ENCODE measurements at places on chromosomes 2 and 18.
A peak's percentile ranks its signal among the peaks of the same experiment; 100 is the strongest.

DNA sequence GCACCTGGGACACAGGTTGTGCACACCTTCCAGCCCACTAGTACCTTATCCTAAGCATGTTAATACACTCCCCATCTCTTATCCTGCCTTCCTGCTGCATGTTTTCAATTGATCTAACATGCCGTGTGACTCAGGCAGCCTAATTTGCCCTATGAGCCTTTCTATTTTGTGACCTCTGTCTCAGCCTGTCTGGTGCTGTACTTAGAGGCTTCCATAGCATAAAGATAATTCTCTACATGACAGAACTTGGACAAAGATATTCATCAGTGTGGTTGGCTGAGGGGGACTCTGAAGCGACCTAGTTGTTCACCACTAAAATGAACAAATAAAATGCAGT lies 8.6 kb upstream of the TMEM37 start:
- ATAC-seq: no peak

DNA sequence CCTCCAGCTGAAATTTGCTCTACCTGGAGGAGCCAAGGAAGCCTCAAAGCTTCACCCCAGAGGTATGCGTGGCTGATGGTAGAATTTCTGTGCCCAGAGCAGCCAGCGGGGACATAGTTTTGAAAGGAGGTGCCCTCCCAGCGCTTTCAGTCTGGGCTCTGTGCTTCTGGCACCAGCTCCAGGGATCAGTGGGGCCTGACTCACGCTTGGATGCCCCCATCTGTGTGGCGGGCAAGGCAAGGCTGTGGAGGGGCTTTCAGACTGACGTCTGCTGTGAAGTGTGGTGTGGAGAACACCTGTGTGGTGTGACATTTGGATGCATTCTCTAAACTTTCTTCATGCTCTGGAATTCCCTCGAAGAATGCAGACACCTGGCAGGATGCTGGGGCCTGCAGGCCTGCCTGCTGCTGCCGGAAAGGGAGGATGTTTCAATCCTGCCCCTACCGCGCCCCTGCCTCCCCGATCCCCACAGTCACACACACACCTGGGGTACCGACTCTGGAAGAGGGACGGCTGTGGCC lies 84.1 kb downstream of the CTIF start:
- peak; percentile 81 for ATAC-seq

DNA sequence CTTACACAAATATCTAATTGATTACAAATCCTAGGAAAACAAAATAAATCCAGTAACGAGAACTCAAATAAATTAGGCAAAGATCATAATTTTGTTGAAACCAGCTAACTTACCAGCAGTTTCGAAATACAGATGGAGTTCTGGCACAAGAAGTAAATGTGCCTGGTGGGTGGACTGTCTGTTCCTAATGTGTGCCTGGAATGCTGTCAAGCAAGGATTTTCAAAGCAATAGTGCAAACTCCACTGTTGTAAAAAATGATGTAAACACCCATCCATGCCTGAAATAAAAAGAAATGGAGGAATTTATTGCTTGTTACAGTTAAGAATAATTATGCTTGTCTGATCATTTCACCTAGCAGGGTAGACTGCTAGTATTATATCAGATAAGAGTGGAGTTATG lies 423.9 kb upstream of the MAP2 start:
- ATAC-seq: no peak

GRCh38 chr2:108418416-108418815 lies 30.6 kb upstream of the GCC2 start:
- ATAC-seq: no peak

DNA sequence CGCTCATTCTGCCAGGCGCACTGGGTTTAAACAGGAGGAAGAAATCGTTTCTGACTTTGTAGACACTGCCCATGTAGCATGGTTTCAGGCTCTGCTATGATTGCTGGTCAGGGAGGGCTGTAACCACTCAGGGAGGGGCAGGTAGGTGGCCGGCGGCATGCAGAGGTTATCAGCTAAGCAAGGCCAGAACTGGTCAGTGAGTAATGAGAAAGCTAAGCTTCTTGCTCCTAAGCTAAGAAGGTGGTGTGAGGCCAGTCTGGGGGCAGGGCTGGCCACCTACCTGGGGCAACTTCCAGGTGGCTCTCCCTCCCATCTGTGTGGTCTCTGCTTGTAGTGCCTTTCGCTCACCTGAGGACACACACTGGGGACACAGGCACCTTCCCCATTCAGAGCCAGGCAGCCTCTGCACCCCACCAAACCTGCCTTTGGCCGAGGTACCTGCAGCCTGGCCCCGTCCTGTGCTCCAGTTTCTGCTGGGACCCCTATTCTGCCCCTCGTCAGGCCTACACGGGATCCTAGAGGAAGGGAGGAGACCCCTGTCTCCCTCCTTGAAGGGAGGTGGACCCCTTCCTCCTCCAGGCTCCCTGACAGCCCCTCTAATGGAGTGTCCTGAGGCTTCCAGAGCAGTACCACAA lies 195.9 kb downstream of the SEPTIN10 start:
- no peak for ATAC-seq

GRCh38 chr2:159650574-159650973 lies 34.2 kb upstream of the BAZ2B start:
- no peak for ATAC-seq

- no peak for ATAC-seq
Observed at GRCh38 chr2:80525152-80525551, 220.6 kb upstream of the LRRTM1 start.

GRCh38 chr2:129913695-129914495 lies 65.6 kb upstream of the RAB6C start:
- ATAC-seq: no peak

GRCh38 chr2:109613922-109614714 lies at the start of the genes SEPTIN10 and SOWAHC:
Gene SEPTIN10 (minus strand): TSS chr2:109613966. CDS start chr2:109613827, 139 bp downstream.
Gene SOWAHC (plus strand): TSS chr2:109614364. CDS start chr2:109614490, 126 bp downstream.
- peak; percentile 67 for ATAC-seq

GRCh38 chr2:200749631-200750322 lies 61.9 kb upstream of the BZW1 start:
- no peak for ATAC-seq

DNA sequence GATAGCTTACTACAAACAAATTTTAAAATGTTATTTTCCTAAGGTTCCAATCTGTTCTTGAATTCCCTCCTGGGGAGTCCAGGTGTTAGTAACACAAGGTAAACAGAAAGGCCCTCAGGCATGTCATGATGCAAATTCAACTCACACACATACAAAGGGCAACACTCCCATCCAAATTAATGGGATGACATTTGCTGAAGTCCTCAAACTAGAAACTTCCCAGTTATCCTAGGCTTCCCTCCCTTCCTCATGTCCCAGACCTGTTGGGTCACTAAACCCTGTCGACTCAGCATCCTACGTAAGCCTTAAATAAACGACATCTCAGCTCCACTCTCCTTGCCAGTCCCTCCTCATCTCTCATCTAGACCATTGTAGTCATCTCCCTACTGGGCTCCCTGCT lies 85.1 kb downstream of the GREB1L start:
- no peak for ATAC-seq

- ATAC-seq: no peak
Observed at GRCh38 chr2:16861530-16861929, 195.9 kb upstream of the CYRIA start.

DNA sequence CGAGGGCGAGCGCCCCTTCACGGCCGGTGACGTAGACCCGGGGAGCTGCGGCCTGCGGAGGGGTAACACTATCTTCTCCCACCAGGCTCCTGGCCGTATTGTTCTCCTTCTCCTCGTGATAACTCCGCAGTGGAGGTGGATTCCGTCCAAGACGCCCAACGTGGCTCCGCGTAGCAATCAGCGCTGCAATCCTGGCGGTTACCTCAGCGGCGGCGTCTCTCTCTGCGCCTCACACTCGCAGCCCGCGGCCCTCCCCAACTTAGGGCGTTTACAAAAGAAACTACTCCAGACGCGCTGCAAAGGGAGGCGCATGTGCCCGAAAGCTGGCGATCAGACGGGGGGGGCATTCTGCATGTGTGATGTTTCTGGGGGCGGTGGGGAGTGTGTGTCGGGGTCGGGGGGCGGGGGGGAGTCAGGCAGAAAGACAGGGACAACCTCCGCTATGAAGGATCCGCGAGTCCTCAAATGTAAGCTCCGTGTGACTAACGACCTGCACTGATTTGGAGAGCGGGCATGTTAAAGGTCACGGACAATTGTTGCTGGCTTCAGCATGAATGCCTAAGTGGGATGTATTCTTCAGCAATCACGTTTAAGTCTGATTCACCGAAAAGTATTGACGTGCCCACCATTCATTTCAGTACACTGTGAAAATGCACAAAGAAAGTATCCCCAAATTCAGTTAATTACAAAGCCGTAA lies 1.3 kb upstream of the ZNF516 start:
- no peak for ATAC-seq

GRCh38 chr2:172296267-172297046 lies 130.9 kb upstream of the ITGA6 start:
- ATAC-seq: no peak

- ATAC-seq: peak; percentile 27
Observed at GRCh38 chr2:174300114-174300513, 34.6 kb upstream of the SP9 start.

GRCh38 chr2:42404676-42405075 lies 43.7 kb upstream of the COX7A2L start:
- no peak for ATAC-seq

GRCh38 chr2:30216157-30216556 lies 15.2 kb upstream of the LBH start:
- no peak for ATAC-seq

- ATAC-seq: no peak
Observed at GRCh38 chr2:217334561-217334960, 474.7 kb upstream of the TNP1 start.

DNA sequence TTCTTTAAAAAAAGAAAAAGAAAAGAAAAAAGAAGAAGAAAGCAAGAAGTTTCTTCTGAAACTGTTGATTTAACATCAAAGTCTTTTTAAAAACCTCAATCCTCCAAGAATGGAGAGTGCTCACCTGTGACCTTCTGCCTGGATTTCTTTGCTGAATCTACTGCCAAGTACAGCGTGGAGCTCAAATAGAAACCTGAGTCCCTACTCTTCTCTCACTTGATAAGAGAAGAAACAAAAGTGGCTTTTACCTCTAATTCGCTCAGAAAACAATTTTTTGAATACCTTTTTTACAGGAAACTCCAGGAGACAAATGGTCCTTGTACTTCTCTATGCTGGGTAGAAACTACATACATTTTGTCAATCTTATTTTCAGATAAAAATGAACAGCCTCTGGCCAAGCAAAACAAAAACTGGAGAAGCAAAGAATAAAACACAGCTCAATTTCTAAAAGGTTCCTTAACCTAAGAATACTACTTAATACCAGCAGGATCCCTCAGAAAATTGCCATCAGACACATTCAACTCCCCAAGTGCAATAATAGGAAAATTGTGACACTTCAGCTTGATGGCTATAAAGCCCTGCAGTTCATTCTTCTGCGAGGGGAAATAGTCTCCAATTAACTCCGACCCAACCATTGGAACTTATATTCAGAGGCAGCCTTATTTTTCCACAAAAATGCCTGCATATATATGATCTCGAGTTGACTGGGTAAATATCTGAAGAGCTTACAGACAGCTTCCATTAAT lies 85.8 kb downstream of the GRB14 start:
- no peak for ATAC-seq

DNA sequence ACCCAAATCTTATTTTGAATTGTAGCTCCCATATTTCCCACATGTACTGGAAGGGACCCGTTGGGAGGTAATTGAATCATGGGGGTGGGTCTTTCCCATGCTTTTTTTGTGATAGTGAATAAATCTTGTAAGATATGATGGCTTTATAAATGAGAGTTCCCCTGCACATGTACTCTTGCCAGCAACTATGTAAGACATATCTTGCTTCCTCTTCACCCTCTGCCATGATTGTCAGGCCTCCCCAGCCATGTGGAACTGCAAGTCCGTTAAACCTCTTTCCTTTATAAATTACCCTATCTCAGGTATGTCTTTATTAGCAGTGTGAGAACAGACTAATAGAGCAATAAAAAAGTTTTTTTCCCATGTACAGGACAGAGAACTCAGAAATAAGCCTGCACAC lies 468.4 kb upstream of the SPHKAP start:
- ATAC-seq: no peak

- no peak for ATAC-seq
Observed at GRCh38 chr2:219702796-219703545, 75.5 kb downstream of the SLC4A3 start.

- no peak for ATAC-seq
Observed at GRCh38 chr2:85779641-85780315, 26.0 kb downstream of the ATOH8 start.

DNA sequence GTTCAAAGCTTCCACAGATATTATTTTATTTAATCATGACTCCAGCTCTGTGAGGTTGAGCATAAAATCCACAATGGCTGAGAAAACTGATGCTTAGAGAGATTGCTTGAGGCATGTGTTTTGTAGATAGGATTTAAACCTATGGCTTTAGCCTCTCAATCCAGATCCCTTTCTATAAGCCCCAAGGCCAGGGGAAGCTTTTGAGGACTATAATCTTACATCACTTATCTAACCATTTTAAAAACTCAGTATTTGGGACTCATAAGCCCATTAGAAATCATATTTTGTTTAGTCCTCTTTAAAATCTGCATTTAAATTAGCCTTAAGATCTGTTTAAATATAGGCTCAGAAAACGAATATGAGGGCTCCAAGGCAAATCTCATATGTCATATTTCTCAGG lies 135.4 kb upstream of the SERPINE2 start:
- no peak for ATAC-seq

DNA sequence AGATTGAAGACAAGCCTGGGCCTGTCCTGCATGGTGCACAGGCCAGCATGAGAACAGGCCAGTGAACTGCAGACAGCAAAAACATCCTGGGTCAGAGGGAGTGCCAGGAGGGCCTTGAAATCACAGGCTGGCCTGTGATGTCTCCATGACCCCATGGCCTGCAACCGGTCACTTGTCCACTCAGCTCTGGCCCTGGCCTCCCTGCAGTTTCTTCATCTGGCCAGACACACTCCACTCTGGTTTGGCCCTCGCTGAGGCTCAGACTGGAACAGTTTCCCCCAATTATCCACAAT lies 12.6 kb downstream of the CYRIA start:
- ATAC-seq: no peak

- ATAC-seq: peak; percentile 4
Observed at GRCh38 chr2:160224507-160224906, 24.4 kb upstream of the ITGB6 start.

DNA sequence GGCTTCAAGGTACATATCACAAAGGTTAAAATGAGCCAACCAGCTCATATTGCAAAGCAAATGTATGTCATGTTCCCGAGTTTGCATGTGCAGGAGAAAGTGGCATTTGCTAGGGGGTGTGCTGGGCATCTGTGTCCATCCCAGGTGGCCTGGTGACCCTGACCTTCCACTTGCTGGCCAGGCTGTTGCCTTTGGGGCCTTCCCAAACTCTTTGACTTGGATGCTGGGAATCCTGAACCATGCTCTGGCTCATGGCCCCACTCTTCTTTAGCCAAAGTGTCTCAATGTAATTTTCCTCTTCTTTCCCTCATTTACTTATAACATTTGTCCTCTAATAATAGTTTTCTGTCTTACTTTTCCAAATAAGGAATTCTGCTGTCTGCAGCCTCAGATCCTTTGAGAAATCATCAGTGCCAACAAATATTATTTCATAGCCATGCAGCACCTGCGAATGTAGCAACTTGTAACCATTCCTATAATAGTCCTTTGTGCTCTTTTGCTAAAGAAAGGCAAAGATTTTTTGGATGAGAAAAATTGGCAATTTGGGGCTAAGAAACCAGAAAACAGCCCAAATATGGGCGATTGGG lies 64.2 kb downstream of the MTCL1 start:
- no peak for ATAC-seq

Data from stimulated activated memory B cell treated with anti-CD40 and anti-IgM and Interleukin-4, amounts not matched to agents 10 μg/mL and 1 μg/mL and 100 μg/mL, for 72 hours (primary cell).